ENCODE measurements at places on chromosomes 11 and 22.

DNA sequence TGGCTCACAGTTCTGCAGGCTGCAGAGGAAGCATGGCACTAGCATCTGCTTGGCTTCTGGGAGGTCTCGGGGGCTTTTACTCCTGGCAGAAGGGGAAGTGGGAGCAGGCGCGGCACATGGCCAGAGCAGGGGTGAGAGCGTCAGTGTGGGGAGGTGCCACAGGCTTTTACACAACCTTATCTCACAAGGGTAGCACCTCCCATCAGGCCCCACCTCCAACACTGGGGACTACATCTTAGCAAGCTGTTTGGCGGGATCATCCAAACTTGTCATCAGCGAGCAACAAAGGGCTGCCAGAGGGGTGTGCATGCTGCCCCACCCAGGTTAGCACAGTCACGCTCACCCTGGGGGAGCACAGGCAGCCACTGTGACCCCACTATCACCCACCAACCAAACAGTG, 18.9 kb upstream of the YPEL1 start:
- no peak for DNase-seq

DNA sequence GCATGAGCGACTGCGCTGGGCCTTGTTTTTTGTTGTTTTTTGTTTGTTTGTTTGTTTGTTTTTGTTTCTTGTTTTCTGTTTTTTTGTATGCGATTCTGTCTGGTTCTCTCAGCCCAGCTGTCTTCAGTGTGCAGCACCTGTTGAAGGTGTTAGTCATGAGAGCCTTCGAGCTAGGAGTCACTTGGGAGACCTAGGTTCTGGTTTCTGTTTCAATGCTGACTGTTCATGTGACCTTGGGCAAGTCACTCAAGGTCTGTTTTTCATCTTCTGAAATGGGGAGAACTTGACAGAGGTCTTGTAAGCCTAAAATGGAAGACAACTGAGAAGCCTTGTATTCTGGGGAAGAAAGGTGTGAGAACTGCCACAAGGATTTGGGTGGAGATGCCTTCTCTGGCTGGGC, 1.8 kb downstream of the DCPS start:
- DNase-seq = no peak

DNA sequence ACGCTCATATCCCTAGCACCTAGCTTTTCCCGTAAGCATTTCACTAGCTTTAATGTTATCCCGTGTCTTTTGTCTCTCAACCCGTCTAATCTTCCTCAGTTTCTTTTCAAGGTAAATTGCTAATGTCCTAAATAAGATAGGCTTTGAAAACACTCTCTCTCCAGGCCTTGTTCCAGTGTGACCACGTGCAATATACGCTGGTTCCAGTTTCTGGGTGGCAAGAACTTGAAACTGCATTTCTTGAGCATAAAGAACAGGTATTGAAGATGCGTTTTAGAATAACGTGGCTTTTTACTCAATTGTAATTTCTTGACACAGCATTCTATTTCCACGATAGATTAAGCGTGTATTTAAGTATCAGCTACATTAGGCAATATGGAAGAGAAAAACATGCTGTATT, 1.1 kb downstream of the CDC45 start:
- DNase-seq = no peak

DNA sequence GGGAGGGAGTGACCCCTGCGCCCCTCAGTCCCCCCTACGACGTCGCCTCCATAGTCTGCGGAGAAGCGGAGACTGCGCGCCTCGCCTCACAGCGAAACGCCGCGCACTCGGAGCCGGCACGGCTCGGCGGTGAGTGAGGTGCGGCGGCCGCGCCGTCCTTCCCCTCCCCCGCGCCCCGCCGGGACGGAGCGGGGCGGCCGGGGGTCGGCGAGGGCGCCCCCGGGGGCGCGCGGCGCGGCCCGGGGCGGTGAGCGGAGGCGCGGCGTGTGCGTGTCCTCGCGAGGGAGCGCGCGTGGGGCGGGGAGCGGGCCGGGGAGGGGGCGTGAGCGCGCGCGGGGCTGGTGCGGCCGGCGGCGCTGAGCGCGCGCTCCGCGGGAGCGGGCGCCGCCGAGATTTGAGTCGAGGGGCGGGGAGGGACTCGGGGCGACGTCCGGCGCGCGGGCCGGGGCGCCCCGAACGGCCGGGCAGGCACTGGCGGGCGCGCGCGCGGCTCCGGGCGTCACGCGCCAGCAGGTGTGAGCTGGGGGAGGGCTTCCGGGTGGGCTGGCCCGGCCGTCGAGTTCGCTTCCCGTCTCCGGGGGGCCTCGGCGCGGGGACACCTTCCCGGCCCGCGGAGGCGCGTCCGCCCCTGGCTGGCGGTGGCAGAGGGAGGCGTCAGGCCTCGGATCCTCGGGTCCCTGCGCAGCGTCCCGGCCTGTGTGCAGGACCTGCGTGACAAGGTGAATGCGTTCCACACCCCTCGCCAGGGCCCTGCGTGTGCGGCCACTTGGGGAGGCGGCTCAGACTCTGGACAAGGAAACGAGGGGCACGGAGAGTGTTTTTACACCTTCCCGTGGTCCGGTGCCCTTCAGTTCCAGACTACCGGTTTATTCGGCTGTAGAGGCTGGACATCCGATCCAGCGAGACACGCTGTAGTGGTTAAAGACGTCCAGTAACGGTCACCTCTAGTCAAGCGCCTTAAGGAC, 50.4 kb downstream of the FAM83F start:
- peak; percentile 32 for DNase-seq

DNA sequence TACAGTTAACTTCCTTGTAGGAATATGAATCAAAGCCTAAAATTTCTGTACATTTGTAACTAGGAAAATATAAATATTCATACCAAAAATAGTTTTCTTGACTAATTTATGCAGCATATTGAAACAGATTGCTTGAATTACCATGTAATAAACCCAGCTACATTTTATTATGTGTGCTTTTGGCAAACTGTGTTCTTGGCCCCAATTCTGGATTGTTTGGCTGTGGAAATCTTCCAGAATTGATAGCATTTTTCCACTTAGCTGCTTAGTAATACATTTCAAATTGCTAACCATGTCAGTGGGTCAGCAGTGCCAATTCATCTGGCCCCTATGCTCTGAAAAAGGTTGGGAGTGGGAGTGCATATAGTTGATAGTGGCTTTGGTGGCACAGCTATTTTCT, 32.3 kb downstream of the PDHX start:
- no peak for DNase-seq

GRCh38 chr11:3021125-3021524, 29.0 kb upstream of the NAP1L4 start:
- peak; percentile 52 for DNase-seq
